ENCODE measurements at places on chromosomes 2 and 18.

DNA sequence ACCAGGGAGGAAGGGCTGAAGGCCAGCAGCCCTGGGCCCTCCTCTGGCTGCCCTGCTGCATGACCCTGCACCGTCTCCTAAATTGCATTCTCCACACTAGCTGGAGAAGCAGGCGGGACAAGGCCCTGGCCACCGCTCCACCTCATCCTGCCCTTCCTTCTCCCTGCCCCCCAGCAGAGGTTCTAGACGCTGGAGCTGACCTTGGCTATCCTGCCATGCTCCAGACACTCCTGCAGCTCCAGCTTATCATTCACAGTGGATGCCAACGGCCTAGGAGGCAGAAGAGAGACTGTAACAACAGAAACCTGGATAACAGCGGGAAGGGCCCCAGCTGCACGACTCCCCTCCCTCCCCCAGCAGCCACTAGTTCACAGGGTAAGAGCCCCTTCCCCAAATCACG lies 68.4 kb upstream of the POMC start:
- DNase-seq, result no peak
- H3K27ac ChIP-seq, result no peak overlapping the region
- H3K4me1 ChIP-seq, result no peaks in the 10 kb centered on the region
- no peaks in the 10 kb centered on the region for H3K27me3 ChIP-seq

DNA sequence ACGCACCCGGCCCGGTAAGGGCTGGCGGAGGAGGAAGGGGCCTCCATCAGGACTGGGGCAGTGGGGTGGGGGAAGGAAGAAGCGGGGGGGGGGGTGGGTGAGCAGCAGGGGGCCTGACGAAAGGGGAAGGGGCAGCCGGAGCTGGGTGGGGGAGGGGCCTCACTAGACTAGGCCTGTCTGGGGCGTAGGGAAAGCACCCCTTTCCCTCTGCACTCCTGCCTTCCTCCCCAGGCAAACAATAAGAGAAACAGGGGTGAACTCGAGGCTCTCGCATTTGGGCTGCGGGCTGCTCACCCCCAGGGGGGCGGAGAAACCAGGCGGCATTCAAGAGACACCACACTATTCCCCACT lies 82.7 kb upstream of the POMC start:
- no peaks in the 10 kb centered on the region for H3K27me3 ChIP-seq
- no peaks in the 10 kb centered on the region for H3K36me3 ChIP-seq
- H3K4me1 ChIP-seq, result peaks cover 30% of the 10 kb centered on the region
- peak overlapping the region; percentile 98 for H3K27ac ChIP-seq
- DNase-seq, result peak; percentile 39

DNA sequence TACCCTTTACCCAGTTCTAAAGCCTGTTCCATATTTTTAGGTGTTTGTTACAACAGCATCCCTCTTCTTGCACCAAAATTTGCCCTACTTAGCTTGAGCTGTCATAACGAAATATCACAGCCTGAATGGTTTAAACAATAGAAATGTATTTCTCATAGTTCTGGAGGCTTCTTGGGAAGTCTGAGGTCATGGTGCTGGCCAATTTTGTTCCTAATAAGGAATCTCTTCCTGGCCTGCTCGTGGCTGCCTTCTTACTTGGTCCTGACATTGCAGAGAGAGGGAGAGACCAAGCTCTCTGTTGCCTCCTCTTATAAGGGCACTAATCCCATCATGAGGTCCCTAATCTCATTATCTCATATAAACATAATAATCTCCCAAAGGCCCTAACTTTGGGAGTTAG lies 267.8 kb downstream of the PID1 start:
- H3K4me1 ChIP-seq, result no peaks in the 10 kb centered on the region
- H3K27ac ChIP-seq, result no peak overlapping the region
- H3K27me3 ChIP-seq, result no peaks in the 10 kb centered on the region
- H3K4me3 ChIP-seq, result no peak overlapping the region
- H3K36me3 ChIP-seq, result no peaks in the 10 kb centered on the region

- H3K36me3 ChIP-seq, result no peaks in the 10 kb centered on the region
- no peaks in the 10 kb centered on the region for H3K4me1 ChIP-seq
- no peak overlapping the region for H3K27ac ChIP-seq
- H3K27me3 ChIP-seq, result no peaks in the 10 kb centered on the region
- no peak overlapping the region for H3K4me3 ChIP-seq
- no peak for DNase-seq
These were observed 110.1 kb downstream of the MCFD2 start for GRCh38 chr2:46805401-46805951.

DNA sequence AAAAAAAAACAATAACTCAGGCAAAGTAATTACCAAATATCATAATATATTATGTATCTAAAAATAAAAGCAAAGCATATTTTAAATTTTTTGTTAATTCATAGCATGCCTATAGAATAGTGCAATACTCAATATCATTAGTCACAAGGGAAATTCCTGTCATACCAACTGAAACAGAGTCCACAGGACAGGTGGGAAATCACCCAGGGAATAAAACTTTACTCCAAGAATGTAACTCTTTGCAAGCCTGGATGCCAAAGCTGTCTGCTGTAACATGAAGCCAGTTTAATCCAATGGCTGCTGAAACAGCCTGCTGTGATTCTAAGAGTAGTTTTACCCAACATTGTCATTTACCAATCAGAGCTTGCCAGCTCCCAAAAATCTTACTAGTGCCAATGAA lies 40.0 kb upstream of the SULT1C3 start:
- H3K4me1 ChIP-seq, result no peaks in the 10 kb centered on the region
- H3K27ac ChIP-seq, result no peak overlapping the region
- no peaks in the 10 kb centered on the region for H3K36me3 ChIP-seq
- no peak for DNase-seq
- no peak overlapping the region for H3K4me3 ChIP-seq
- no peaks in the 10 kb centered on the region for H3K27me3 ChIP-seq

DNA sequence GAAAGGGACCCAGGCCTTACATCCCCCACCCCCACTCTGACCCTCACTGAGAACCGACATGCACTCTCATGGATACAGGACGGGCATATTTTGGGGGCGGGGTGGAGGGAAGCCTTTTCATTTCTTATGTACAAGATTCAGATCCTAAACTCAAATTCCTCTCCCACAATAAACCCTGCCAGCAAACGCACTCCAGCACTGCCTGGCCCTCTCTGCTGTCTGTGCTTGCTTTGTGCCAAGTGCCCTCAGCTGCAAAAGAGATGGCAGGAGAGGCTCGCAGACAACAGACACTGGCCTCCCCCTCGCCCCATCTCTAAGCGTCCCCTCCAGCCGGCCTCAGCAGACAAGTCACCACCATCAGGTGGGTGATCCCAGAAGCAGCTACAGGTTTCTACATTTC lies 42.4 kb downstream of the FAM168B start:
- no peak for DNase-seq
- no peak overlapping the region for H3K4me3 ChIP-seq
- no peaks in the 10 kb centered on the region for H3K27me3 ChIP-seq
- no peak overlapping the region for H3K27ac ChIP-seq
- no peaks in the 10 kb centered on the region for H3K4me1 ChIP-seq

DNA sequence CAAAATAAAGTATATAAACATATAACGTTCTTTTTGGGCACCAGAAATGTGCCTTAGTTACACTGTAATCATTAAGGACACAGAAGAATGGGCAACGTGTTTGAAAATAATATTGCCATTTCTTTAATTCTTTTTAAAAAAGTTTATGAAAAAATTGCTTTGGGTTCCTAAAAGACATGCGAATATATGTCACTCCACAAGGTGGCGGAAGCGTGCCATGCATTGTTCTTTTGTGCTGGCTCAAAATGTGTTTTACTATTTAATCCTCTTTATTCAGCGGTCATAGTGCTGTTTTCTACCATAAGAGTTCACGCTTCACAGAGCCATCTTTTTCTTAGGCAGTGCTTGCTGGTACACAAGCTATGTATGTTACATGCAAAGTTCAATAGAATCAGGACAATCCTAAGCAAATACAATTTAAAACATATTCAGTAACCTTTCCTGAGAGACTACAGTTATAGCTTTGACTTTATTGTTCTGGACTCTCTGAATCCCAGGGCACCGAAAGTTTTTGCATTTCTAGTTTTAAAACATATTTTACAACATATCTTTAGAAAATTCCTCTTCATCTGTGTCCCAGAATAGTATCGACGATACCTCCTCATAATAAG lies 147.8 kb upstream of the ERBB4 start:
- no peak overlapping the region for H3K4me3 ChIP-seq
- H3K4me1 ChIP-seq, result no peaks in the 10 kb centered on the region
- DNase-seq, result peak; percentile 78
- H3K27ac ChIP-seq, result no peak overlapping the region
- H3K27me3 ChIP-seq, result no peaks in the 10 kb centered on the region
- H3K36me3 ChIP-seq, result no peaks in the 10 kb centered on the region

- H3K36me3 ChIP-seq, result no peaks in the 10 kb centered on the region
- H3K4me3 ChIP-seq, result no peak overlapping the region
- H3K4me1 ChIP-seq, result peaks cover 10% of the 10 kb centered on the region
These were observed 878.8 kb downstream of the TSN start for GRCh38 chr2:122634256-122634655.

- H3K4me1 ChIP-seq, result peaks cover 6% of the 10 kb centered on the region
- H3K4me3 ChIP-seq, result no peak overlapping the region
- H3K27me3 ChIP-seq, result no peaks in the 10 kb centered on the region
- no peaks in the 10 kb centered on the region for H3K36me3 ChIP-seq
These were observed 83.9 kb downstream of the ACTR3 start for GRCh38 chr2:113973810-113974209.

- no peak overlapping the region for H3K4me3 ChIP-seq
- no peak overlapping the region for H3K27ac ChIP-seq
- peak; percentile 38 for DNase-seq
- H3K27me3 ChIP-seq, result no peaks in the 10 kb centered on the region
These were observed 37.9 kb downstream of the MTERF4 start for GRCh38 chr2:241064008-241064801.

- H3K27ac ChIP-seq, result no peak overlapping the region
- DNase-seq, result no peak
- H3K4me1 ChIP-seq, result no peaks in the 10 kb centered on the region
- no peaks in the 10 kb centered on the region for H3K27me3 ChIP-seq
- no peak overlapping the region for H3K4me3 ChIP-seq
These were observed 58.7 kb downstream of the ITGB6 start for GRCh38 chr2:160141419-160141818.

DNA sequence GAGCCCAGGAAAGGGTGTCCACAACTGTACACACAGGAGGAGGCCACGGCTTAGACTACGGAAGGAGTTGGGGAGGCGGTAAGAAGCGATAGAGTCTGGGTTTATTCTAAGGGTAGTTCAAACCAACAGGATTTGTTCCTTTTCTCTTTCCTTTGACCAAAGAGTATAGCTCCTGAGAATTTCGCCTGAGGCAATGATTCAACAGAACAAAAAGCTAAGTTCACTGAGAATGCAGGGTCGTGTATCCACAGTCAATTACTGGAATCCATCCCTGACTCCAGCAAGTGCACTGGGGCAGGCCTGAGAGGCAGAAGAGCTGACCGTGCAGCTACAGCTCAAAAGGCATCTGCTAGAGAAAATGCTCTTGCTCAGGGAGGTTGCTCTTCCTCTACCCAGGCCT lies 140.9 kb downstream of the TFCP2L1 start:
- no peaks in the 10 kb centered on the region for H3K36me3 ChIP-seq
- no peak for DNase-seq
- H3K27me3 ChIP-seq, result no peaks in the 10 kb centered on the region
- no peak overlapping the region for H3K4me3 ChIP-seq

DNA sequence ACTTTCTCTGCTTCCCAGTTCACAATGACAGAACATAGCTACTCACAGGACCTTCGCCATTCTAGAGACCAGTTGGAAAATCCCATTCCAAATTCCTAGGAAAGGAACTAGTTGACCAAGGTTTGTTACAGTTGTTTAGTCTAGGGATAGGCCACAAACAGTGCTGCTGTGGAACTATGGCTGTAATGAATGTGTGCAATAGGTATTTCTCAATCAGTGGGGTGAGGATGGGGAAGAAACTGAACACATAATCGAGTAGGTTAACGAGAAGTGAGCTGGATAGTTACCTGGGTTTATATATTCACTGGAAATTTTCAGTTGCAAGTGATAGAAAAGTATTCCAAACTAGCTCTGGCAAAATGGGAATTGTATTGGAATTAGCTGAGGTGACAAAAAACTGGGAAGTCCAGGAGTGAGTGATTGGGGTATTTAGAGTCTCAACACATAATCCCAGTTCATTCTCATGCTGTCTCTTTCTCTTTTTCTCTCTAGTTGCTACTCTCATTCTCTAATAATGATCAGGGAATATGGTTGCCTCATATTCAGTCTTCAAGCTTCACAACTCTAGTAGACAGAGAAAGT lies 18.2 kb upstream of the HMSD start:
- H3K4me1 ChIP-seq, result no peaks in the 10 kb centered on the region
- no peak overlapping the region for H3K27ac ChIP-seq
- H3K27me3 ChIP-seq, result peaks cover 12% of the 10 kb centered on the region
- H3K36me3 ChIP-seq, result no peaks in the 10 kb centered on the region
- H3K4me3 ChIP-seq, result no peak overlapping the region

- H3K27me3 ChIP-seq, result no peaks in the 10 kb centered on the region
- DNase-seq, result no peak
- no peak overlapping the region for H3K27ac ChIP-seq
- H3K36me3 ChIP-seq, result no peaks in the 10 kb centered on the region
These were observed 80.1 kb upstream of the CTNNA2 start for GRCh38 chr2:79432731-79433146.

- H3K36me3 ChIP-seq, result no peaks in the 10 kb centered on the region
- H3K27me3 ChIP-seq, result no peaks in the 10 kb centered on the region
- peaks cover 6% of the 10 kb centered on the region for H3K4me1 ChIP-seq
These were observed 29.7 kb upstream of the NOSTRIN start for GRCh38 chr2:168772704-168773103.

DNA sequence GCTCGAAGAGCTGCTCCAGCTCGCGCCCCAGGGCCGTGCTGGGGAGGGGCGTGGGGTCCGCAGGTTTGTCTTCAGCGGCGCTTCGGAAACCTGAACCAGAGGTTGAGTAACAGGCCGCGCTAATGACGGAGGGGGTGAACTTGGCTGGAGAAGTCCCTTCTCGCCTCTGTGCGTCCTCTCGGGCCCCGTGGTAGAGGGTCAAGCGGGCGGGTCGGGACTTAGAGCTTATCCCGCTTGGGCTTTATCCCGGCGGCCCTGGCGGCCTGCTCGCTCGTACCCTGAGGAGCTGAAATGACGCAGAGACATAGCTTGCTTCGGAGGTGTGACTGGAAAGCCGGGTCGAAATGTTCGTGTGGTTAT lies 479 bp downstream of the RNMT start:
- H3K27ac ChIP-seq, result peak overlapping the region; percentile 99
- peak; percentile 80 for DNase-seq
- H3K4me1 ChIP-seq, result peaks cover 5% of the 10 kb centered on the region

GRCh38 chr2:19868224-19868623 lies 33.6 kb downstream of the TTC32 start:
- DNase-seq, result no peak
- H3K27me3 ChIP-seq, result no peaks in the 10 kb centered on the region
- no peaks in the 10 kb centered on the region for H3K36me3 ChIP-seq
- H3K27ac ChIP-seq, result no peak overlapping the region
- H3K4me3 ChIP-seq, result no peak overlapping the region

GRCh38 chr18:8423051-8423557 lies 186.1 kb upstream of the RAB12 start:
- no peaks in the 10 kb centered on the region for H3K36me3 ChIP-seq
- no peak overlapping the region for H3K27ac ChIP-seq
- no peak overlapping the region for H3K4me3 ChIP-seq
- no peaks in the 10 kb centered on the region for H3K27me3 ChIP-seq

GRCh38 chr2:147236601-147237000 lies 608.2 kb upstream of the ACVR2A start:
- no peak overlapping the region for H3K27ac ChIP-seq
- H3K4me3 ChIP-seq, result no peak overlapping the region
- H3K27me3 ChIP-seq, result no peaks in the 10 kb centered on the region
- H3K4me1 ChIP-seq, result no peaks in the 10 kb centered on the region
- DNase-seq, result no peak
